ENCODE measurements at places on chromosomes 16 and 17.
A peak's percentile ranks its signal among the peaks of the same experiment; 100 is the strongest.

GRCh38 chr17:7592422-7593021 is 2.6 kb upstream of the SOX15 start:
- no peak for DNase-seq

DNA sequence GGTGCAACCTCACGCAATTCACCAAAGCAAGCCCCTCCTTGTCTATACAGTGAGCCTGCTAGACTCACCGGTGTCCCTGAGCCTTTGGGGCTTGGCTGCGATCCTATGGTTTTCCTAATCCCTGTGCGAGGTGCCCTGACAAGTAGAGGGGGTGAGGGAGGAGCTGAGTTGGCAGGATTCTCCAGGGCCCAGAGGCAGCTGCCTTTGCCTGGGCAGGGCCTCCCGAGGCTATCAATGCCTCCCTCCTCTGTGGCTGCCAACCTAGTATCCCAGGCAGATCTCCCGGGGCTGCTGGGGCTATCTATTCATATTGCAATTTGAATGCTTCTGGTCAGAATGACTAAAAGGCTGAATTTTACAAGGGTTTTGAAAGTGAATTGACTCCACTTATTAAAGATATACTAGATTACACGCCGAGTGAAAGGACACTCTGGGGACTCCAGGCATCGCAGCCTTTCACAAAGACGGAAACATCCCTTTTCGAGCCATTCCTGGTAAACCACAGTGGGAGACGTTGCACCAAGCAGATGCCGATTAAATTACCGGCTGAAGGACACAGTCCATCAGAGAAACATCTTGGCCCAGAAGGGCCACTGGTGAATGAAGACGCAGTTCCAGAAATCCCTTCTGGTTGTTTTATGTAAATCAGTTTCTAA is 11.3 kb upstream of the PITPNM3 start:
- DNase-seq: no peak

GRCh38 chr17:40436636-40437035 is 6.6 kb upstream of the IGFBP4 start:
- no peak for DNase-seq

- no peak for DNase-seq
These were observed 23.9 kb downstream of the ABCC3 start for GRCh38 chr17:50658616-50659015.

DNA sequence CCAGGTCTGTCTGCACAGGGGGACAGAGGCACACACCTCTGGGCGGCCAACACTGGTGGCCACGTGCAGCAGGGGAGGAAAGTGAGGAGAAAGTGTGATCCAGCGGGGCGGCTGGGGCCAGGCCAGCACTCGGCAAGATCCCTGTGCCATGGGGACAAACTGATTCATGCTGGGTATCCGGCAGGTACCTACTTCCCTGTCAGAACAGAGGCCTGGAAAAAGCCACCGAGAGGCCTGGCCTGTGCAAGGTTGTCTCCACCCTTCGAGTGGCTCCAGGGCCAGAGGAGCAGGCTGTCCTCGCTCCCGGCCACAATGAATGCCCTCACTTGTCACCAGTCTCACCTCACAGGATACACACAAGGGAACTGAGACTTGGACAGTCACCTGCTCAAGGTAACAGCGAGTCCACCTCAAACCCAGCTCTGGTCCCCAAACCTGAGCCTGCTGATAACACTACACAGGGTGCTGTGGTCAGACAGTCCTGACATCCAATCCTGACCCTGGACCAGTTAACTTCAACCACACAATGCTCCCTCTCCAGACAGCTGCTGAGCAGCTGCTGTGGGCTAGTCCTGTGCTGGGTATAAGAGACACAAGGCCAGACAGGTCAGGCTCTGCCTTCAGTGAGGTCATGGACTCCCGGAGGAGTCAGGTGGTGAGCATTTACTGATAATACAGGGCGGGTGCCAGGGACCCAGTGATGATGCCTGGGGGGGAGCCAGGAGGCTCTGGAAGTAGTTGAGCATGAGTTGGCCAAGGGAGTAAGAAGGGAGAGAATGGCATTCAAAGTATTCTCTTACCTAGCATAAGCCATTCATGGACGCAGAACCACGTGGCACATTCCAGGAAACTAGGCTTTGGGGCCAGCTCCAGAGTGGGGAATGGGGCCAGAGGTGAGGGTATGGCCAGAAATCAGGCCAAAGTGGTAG is 53.0 kb downstream of the VAC14 start:
- DNase-seq: no peak

DNA sequence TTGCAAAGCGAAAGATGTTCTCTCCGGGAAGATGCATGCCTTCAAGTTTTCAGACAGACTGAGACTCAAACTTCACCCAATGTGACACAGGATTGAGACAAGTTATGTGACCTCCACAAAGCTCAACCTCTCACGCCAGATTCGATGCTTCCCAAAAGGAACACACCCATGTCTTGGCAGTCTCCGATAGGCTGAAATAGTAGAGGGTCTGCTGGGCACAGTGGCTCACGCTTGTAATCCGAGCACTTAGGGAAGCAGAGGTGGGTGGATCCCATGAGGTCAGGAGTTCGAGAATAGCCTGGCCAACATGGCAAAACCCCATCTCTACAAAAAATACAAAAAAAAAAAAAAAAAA is 22.1 kb downstream of the ZFHX3 start:
- DNase-seq: no peak

DNA sequence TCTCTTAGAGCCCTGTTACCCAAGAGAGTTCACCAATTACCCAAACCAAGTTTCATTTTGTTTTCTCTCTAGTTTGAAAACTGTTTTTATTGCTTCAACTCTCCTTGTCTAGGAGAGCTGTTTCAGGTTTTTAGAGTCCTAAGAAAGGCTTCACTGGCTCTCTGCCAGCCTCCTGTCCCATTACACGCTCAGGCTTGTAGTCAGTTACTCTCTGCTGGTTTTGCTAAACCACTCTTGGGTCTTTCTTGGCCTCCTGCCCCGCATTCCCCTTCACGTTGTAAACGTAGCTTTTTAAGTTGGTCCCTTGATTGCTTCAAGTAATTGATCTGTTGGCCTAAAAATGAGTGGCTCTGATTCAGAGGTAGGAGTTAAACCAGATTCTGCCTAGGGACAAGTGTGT is 529.1 kb downstream of the MAF start:
- DNase-seq: no peak

DNA sequence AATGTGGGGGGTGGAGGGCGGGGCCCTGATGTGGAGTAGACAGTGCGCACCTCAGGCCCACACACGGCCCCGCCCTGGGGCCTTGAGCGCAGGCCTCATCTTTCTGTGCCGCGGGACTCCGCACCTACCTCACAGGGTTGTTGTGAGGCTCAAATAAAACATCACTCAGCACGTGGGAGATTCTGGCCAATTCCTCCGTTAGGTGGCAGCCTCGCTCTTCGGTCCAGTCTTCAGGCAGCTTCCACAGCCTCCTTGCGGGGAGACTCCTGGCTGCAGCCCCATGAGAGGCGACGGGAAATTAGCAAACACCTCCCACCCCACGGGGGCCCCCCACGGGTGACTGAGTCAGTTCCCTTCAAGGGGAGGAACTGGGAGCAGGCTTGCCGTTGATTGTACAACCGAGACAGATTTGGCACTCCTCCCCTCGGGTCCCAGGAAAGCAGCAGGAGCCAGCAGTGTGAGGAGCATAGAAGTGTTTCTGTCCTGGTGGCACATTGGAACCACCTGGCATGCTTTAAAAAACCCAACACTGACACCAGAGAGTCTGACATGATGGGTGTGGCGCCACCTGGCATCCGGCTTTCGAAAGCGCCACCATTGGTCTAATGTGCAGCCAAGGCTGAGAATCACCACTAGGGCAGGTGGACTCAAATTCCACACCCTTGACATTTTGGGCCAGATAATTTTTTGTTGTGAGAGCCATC is 7.6 kb downstream of the MRM1 start:
- DNase-seq: no peak

DNA sequence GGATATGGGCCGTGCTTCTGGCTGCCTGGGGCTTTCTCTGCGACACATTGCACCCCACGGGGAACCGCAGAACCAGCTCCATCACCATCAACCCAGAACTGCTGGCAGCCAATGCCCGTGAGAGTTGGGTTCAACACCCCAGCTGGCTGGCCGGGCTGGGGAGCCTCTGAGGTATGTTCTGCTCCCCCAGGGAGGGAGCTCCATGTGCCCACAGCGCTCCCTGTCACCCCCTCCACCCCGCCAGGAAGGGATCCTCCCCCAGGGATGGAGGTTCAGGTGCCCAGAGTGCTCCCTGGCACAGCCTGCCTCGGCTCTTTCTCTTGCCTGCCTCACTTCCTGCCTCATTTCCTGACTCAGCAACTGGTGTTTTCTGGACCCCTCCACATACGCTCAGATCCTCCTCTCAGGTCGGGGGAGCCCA is 24.2 kb upstream of the MPRIP start:
- no peak for DNase-seq

DNA sequence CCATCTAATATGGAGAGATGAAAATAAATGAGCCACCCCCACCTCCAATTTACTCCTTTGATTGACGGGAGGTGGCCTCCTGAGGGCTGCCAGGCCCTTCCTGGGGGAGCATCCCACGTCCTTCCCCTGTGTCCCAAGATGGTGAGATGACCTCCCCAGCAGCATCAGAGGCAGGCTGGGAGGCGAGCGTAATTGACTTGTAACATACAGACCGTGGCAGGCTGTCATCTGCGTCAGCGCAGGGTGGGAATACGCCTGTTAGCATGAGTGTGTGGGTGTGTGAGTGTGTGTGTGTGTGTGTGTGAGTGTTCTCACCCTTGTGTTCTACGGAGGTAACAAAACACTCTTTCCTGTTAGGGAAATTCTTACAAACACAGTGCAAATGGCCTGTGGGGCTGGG is 156.9 kb upstream of the CIBAR2 start:
- DNase-seq: no peak

GRCh38 chr17:71522383-71522782 is 598.4 kb upstream of the SOX9 start:
- no peak for DNase-seq

DNA sequence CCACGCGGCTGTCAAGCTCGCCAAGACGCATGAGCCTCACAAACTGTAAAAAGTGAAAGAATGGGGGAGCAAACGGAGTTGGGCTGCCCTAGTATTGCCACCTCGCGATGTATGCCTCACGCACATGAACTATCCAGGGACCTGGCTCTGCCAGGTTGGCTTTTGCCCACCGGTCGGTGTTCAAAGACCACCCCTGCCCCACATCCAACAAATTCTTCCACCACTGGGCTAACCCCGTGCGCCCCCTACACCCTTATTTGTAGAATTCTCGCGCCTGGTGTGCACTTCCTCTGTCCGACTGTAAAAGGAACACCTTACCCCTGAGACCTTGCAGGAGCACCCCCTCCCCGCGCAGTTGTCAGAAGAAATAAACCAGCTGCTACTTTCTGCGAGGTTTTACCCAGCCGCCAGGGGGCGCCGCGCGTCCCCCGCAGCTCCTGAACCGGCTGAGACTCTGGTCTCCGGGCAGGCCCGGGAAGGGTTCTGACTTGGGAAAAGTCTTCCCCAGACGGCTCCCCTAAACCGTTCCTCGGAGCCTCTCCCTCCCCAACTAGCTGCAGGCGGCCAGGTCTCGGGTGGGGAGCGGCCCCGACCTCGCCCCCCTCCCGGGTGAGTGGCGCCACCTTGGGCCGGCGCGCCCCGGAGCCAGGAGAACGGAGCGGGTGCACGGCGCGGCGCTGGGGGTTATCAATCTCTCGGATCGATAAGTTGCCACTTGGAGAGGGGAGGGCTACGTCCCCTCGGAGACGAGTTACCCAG is 1.7 kb upstream of the ZNF423 start:
- DNase-seq: no peak

DNA sequence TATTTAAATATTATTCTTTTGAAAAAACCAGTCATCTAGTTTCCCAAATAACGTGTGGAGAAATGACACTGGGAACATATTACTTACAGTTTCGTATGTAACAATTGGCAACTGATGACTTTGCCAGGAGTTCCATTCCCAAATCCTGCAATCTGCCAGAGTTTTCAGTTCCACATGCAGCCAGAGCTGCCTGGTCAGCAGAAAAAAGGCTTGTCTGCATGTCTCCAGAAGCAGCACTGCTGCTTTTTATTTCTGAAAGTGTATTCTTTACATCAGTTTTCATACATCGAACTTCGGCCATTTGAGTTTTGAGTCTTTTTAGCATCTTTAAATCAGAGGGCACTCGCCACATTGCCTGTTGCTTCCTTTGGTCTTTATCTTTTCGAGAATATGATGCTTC is 78.4 kb downstream of the TRIM37 start:
- DNase-seq: no peak

DNA sequence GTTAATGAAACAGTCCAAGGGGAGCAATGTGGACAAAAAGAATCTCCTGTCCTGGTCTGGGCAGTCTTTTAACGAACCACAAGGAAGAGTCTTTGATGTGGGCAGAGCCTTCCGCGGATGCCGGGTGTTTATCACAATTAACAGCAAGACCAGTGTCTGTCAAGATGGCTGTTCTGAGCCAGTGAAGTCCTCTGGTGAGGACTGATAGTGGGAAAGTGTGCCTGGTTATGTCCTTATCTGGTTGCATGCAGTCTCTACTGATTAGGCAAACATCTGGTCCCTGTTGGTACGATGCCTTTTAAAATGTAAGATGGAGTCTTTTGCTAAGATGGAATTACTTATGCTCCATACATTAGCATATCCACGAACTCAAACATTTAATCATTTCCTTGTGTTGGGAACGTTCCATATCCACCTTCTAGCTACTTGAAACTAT is 88.5 kb downstream of the ZNF18 start:
- no peak for DNase-seq

GRCh38 chr16:11232852-11233726 is 22.9 kb downstream of the SOCS1 start:
- peak; percentile 79 for DNase-seq

DNA sequence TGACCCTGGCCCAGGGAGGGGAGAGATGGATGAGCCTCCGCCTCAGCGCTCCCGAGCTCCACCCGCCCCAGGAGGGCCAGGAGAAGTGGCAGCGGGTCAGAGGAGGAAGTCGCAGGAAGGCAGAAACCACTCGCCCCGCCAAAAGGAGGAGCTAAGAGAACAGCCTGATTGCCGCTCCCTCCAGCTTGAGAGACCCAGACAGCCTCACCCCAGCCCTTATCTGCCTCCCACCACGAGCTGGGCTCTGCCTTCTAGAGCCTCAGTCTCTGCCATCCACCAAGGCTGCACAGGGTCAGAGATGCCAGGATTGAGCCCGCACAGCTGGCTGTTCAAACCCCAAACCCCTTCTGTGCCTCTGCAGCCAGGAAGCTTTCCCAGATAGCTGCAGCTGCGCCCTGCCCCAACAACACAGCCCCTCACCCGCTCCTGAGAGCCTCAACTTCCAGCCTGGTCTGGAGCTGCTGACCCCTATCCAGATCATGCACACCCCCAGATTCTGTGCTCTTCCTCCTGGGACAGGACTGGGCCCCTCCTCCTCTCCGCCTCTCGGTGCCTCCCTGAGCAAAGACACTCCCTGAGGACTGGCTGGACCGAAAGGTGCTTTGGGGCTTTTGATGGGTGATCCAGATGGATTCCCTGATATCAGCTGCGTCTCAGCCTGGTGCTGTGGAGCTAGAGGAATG is 1.0 kb upstream of the ATP2A3 start:
- peak; percentile 36 for DNase-seq

- DNase-seq: no peak
These were observed 188.5 kb downstream of the MSI2 start for GRCh38 chr17:57444682-57445450.

Measured in stimulated activated CD8-positive, alpha-beta memory T cell treated with anti-CD3 and anti-CD28 coated beads, Interleukin-4, amount 100 ng/mL, for 4 hours (primary cell).